K562 (cell line): ENCODE measurements at places on chromosomes 1 and 21.

- no peak for DNase-seq
These were observed 435.7 kb upstream of the VAMP3 start for GRCh38 chr1:7335224-7335879.

DNA sequence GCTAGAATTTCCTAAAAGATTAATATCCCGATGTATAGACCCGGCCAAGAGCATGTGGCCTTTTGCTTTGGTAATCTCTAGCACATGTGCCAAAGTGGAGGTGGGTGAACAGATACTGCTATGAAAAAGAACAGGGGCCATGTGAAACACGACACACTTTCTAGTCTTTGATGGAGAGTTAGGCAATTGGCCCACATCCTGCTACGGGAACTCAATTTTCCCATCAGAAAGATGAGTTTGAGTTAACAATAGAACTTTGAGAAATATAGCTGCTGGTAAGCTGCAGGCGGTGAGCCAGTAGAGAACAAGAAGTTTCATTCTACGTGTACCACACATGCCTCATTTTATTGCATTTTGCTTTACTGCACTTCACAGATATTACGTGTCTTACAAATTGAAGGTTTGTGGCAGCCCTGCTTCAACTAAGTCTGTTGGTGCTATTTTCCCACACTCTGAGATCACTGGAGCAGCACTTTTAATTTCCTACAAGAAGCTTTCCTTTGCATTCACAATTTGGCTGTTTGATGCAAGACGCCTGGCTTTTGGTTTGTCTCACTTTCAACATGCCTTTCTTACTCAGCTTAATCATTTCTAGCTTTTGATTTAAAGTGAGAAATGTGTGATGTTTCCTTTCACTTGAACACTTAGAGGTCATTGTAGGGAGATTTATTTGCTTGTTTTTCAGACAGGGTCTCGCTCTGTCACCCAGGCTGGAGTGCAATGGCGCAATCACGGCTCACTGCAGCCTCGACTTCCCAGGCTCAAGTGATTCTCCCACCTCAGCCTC lies 46.3 kb downstream of the HTR6 start:
- DNase-seq: no peak

DNA sequence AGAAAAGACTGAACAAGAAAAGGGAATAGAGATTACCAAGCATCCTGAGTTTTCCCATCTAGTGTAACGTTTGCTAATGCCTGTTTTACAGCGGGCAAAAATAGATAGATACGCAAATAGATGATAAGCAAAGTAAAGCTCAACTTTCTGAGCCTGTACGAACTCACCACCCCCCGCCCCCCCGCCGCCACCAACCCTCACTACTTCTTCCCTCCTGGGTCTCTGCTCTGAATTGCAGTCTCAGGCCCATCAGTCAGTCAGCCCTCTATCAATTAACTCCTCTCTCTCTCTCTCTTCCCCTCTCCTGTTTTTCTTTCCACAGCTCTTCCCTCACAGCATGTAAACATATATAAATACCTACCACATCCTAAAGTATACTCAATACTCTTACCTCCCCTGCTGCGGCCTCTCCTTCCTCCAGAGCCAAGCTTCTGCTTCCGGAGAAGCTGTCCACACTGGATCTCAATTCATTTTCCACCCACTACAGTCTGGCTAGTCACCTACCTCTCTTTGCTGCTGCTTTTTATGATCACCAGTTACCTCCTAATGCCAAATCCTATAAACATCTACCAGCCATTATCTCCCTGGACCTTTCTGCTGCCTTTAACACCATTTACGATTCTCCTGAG lies 64.6 kb downstream of the CAPN2 start:
- DNase-seq: no peak

GRCh38 chr1:159974350-159974965 lies 20.4 kb upstream of the SLAMF9 start:
- DNase-seq: no peak

GRCh38 chr1:161111117-161111516 lies 6.7 kb downstream of the PFDN2 start:
- no peak for DNase-seq

DNA sequence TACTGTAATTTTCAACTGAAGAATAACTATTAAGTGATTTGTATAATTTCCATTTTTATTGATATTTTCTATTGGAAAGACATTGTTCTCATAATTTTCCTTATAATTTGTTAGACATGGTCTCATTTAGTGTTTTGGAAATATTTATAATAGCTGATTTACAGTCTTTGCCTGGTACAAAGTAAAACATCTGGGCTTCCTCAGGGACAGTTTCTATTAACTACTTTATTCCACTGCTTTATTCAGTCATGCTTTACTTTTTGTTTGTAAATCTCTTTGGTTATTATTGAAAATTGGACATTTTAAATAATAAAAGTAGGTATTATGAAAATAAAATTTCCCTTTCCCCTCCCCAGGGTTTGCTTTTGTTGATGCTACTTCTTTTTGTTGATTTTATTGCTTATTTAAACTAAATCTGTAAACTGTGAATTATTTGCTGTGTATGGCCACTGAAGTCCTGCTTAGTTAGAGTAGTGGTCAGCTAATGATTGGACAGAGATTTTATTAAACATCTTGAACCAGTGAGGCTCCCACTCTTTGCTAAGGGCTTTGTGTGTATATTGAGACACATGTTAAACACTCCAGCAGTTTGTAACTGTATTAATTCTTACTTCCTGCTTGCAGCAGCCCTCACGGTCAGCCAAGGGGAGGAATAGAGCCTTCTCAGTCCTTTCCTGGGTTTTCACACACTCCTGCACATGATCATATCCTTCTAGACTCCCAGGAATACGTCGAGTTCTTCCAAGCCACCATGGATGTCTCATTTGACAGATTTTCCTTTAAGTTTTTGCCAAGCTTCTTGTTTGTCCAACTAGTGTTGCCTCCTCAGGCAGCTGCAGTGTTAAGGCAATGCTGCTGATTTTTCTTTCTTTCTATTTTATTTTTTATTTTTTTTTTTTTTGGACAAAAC lies 994.6 kb upstream of the PRMT6 start:
- DNase-seq: no peak

- peak; percentile 52 for DNase-seq
These were observed 1098.6 kb upstream of the NCAM2 start for GRCh38 chr21:19899645-19900044.

DNA sequence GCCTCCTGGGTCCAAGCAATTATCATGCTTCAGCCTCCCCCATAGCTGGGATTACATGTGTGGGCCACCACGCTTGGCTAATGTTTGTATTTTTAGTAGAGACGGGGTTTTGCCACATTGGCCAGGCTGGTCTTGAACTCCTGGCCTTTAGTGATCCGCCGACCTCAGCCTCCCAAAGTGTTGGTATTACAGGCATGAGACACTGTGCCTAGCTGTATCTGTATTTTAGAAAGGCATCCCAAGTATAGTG lies 69.3 kb downstream of the NKAIN1 start:
- no peak for DNase-seq

DNA sequence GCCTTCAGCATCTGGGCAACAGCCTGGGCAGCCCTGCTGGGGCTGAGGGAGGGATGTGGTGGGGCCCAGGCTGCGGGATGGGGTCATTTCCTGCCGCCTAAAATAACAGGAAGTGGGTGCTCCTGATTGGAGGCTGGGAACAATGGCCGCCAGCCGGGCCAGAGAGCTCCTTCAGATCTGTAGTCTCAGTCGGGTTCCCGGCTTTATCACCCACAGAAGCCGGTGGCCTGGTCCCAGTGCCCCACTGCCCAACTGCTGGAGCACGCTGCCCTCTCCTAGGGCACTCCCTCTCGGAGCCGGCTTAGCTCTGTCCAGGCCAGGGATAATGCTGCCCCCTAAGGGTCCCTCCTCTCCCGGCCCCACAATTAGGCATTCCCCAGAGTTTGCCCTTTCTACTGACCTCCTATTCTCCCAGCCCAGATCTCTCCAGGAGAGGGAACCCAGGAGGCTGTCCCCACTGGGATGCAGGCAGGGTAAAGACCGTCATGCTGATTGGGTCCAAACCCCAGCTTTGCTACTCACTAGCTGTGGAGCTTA lies 5.1 kb downstream of the MAP7D1 start:
- DNase-seq: peak; percentile 65

- DNase-seq: peak; percentile 78
These were observed 110.0 kb downstream of the ADSS2 start for GRCh38 chr1:244341455-244342450.

GRCh38 chr1:62342270-62342669 lies 23.0 kb upstream of the KANK4 start:
- DNase-seq: no peak

GRCh38 chr1:59443310-59443709 lies 146.4 kb downstream of the FGGY start:
- DNase-seq: no peak

- no peak for DNase-seq
These were observed 860.4 kb downstream of the PLA2G4A start for GRCh38 chr1:187689129-187689528.

DNA sequence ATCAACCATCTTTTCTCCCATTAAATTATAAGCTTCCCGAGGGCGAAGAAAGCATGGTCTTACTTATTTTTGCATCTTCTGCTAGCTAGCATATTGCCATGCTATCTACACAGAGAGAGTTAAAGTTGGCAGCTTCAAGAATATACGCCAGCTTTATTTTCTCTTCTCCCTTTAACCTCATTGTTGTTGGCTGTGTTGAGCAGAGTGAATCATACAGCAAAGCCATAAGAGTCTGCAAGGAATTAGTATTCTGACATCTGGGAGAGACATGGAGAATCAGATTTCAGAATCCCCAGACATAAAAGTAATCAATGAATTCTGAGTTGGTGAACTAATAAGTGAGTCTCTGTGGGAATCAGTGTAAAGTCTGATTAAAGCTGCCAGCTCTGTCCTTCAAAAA lies 649.6 kb upstream of the PTBP2 start:
- DNase-seq: no peak

DNA sequence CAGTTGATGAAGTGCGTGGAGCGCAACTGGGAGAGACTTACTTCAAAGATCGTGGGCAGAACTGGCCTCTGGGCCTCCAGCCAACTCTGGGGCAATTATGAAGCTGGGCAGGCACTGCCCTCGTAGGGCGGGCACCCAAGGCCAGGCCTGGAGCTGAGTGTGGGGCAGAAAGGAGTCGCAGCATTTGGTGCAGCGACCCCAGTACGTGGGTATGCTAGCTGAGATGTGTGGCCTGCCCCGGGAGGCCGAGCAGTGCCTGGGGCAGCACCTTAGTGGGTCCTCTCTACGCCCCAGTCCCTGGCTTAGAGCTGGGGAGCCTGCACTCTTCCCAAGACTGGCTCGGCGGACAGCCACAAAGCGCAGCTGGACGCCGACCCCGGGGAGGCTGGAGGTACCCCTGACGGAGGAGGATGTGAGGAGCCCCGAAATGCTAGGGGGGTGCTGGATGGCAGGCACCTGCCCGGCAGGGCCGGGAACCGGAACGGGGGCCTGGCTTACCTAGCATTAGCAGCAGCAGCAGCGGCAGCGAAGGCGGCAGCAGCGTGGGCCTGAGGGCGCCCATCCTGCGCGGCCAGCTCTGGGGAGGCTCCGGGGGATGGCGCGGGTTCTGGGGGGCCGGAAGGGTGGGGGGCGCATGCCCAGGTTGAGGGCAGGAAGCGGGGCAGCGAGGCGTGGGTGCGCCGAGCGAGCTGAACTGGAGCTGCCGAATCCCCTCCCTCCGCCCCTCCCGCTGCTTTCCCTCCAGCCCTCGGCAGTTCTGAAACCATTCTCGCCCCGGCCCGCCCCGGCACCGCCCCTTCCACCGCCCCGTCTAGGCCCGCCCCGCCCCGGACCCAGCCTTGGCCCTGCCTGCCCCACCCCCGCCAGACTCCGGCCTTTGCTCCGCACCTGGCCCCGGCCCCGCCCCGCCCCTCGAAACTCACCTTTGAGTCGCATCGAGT lies at the start of gene IGSF8:
Gene IGSF8 (minus strand): TSS at position 709 of the 941 bp plus-strand sequence. CDS start 147 bp downstream, at position 562.
- DNase-seq: no peak

DNA sequence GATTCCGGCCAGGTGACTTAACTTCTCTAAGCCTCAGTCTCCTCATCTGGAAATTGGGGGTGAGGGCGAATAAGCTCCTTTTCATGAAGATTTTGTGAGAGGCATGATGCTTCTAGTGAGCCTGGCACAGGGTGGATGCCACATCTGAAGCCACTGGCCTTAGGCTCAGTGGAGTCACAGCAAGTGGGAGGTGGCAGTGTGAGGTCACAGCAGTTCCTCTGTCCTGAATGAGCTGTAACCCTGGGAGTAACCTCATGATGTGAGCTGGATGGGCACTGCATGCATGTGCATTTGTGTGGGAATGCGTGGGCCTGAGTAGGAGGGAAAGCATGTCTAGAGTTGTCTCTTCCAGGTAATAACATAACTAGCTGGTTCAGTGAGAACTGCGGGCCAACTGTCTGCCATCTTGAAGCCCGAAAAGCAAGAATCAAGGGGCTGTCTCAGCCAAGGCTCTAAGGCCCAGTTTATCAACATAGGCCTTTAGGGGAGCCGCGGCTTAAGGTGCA lies 27.0 kb upstream of the HTR1D start:
- DNase-seq: no peak

GRCh38 chr1:244954359-244954758 lies 90.0 kb upstream of the HNRNPU start:
- DNase-seq: no peak

DNA sequence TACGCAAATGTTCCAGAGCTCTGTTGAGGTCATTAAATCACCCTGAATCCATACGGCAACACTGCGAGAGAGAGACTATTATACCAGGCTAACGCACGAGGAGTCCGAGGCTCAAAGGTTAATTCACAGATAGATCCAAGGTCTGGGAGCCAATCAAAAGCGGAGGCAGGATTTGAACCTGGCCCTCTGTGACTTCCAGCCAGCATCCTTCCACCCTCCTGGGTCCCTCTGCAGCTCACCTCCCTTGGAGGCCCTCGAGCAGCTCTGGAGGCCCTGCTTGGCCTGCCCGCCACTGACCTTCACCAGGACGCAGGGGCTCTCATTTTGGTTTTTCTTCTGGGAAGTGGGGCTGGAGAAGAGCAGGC lies 42.1 kb downstream of the KIAA1614 start:
- DNase-seq: no peak

DNA sequence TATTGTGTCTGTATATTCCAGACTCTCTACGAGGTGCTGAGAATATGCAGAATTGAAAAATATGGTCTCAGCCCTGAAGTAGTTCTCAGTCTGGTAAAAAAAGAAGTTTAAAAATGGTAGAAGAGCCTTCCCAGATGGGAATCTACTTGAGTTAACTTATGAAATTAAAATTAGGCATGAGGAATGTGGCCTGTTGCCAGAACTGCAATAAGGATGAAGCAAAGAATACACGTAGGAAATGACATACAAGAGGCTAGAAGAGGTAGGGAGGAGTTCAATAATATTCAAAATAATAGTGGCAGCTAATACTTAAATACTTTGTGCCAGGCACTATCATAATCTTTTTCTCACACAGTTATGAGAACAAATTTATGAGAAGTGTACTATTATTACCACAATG lies 6.3 kb downstream of the ASPM start:
- no peak for DNase-seq

- DNase-seq: no peak
These were observed 577 bp downstream of the IKBKE start for GRCh38 chr1:206470692-206471414.

GRCh38 chr1:54200519-54200997 lies 591 bp downstream of the MRPL37 start:
- DNase-seq: no peak

GRCh38 chr1:16971341-16972188 lies 8.9 kb downstream of the MFAP2 start:
- peak; percentile 65 for DNase-seq

GRCh38 chr21:29256126-29256910 lies 42.4 kb upstream of the BACH1 start:
- no peak for DNase-seq

- peak; percentile 10 for DNase-seq
These were observed 2.3 kb upstream of the HMGCS2 start for GRCh38 chr1:119771016-119771415.
